Cerebellum (tissue), 4 donors: ENCODE measurements at places on chromosomes 4 and X.

- no peak for DNase-seq
Observed at GRCh38 chr4:10005632-10006031, 15.7 kb downstream of the SLC2A9 start.

DNA sequence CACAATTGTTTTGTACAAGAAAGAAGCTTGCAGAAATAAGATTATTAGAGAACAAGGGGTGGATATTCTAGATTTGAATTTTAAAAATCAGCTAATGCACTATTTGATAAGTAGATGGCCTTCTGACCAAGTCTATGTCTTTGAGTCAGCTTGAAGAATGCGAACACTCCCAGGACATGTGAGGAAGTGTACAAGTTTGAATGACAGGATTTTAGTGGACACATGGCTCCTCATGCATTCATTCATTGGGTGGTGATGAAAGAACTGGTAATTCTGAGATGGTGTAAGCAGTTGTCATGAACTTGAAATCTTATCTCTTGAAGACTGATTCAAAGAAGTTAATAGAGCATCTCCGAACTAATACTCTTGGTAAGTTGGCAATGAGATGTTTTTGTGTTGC lies 548.2 kb upstream of the CNKSR2 start:
- no peak for DNase-seq

DNA sequence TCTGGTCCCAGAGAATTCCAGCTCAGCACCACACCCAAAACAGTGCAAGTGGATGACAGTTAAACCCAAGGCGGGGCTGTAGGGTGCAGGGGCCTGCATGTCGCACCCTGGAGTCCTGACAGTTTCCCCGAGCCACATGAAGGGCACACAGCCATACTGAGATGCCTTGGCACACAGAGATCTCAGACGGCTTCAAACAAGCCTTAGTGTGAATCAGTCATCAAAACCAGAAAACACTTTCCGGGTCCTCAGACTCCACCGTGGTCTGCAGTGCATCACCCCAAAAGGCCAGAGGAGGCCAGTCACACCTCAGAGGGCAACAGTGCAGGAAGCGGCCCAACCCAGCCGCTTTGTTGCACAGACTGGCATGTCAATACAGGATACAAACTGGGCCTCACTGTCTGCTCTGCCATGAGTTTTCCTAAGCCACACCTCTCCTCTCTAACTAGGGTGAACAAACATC lies 64.6 kb upstream of the ENPP6 start:
- DNase-seq = no peak

- DNase-seq = no peak
Observed at GRCh38 chr4:159368320-159368719, 265.4 kb downstream of the RAPGEF2 start.

DNA sequence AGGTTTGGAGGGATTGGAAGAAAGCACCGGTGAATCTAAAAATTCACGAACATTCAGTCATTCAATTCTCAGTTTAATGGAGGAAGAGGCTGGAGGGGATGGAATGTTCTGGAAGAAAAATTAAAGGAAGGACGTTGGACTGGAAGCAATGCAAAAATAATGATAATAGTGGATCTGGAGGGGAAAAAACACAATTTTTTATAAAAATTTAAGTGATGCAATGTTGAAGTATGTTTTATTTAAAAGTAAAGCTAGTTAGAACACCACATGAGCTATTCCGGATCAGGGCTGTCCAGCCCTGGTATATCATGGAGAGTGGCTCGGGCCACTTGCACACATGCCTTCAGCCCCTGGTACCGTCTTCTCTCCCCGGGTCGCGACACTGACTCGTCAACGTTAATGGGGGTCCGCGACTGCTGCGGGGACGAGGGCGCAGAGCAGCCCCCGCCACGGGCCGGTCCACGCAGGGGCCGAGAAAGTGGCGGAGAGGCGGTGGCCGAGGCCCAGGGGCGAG lies 204.6 kb downstream of the TENM3 start:
- peak; percentile 31 for DNase-seq

DNA sequence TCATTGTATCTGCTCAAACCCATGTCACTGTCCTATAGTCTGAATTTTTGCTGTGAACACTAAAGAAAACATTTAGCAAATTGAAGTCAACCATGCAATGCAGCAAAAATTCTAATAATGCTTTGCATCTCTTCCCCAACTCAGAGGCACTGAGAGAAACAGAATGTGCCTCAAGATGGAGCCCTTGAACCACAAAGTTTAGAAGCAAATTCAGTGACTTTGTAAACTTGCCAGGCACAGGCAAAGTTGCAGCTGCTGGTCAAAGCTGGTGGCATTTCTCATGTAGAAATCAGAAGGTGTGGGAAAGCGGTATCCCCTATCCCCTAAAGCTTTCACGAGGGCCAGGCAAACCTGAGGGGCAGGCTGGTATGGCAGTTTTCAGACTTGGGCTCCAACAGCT lies 121.7 kb upstream of the DIPK2B start:
- peak; percentile 0 for DNase-seq

GRCh38 chr4:37422102-37422501 lies 177.6 kb downstream of the NWD2 start:
- no peak for DNase-seq

- no peak for DNase-seq
Observed at GRCh38 chrX:118904218-118904617, 70.2 kb upstream of the LONRF3 start.

- no peak for DNase-seq
Observed at GRCh38 chrX:154370300-154371016, 4.0 kb downstream of the FLNA start.

DNA sequence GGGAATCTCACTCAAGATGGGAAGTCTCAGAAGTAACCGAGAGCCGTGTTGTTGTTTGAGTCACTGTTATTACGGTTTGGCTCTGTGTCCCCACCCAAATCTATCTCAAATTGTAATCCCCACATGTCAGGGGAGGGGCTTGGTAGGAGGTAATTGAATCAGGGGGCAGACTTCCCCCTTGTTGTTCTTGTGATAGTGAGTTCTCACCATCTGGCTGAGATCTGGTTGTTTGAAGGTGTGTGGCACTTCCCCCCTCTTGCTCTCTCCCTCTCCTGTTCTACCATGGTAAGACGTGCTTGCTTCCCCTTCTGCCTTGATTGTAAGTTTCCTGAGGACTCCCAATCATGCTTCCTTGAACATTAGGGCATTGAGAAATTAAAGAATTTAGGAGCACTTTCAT lies 37.0 kb downstream of the HAND2 start:
- no peak for DNase-seq

DNA sequence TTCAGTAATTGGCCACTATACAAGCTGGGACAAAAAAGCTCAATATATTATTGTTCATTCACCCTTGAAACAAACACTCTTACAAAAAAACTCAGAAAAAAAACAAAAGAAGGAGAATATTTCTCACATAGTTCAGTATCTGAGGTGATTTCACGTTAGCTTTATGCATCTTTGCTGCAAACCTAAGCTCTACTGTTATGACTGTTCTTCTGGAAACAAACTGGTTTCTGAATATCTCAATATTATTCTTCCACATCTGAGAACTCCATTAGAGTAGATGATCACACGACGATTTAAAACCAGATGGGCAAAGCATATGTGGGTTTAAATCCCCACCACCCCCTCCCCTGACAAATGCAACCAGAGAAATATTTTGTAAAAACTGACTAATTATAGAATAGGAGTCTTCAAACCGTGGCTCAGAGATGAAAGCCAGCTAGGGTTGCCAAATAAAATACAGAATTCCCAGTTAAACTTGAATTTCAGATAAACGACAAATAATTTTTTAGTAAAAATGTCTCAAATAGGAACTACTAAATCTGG lies 182.0 kb upstream of the FAM241A start:
- no peak for DNase-seq

GRCh38 chr4:24778464-24779225 lies 16.7 kb upstream of the SOD3 start:
- DNase-seq = no peak

GRCh38 chrX:153381684-153382532 lies 19.2 kb downstream of the PNMA6E start:
- no peak for DNase-seq

DNA sequence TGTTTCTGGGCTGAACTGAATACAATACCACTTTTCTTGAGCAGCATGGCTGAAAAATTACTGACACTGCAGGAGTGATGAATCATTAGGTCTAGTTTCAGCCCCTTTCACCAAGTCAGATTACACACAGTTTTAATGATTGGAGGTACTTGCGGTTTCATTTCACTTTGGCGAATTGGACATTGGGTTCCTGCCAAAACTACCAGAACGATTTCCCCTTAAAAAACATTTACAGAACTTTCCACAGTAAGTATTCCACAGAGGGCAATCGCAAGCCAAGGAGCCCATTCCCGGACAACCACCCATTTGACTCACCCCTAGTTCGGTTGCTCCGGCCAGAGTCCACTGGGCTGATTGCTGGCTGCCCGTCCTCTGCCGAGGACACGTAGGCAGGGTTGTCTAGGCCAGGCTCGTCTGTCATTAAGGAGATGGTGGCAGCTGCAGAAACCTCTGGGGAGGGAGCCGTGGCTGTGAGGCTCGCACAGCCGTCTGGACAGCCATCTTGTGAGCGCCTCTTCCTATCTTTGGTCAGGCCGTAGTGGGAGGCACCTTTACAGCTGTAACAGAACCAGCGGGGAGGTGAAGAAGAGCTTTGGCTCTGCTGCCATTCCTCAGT lies 83.5 kb downstream of the LNX1 start:
- no peak for DNase-seq

- no peak for DNase-seq
Observed at GRCh38 chr4:5424901-5425300, 283.5 kb downstream of the EVC2 start.

GRCh38 chr4:7820031-7820818 lies 119.4 kb downstream of the AFAP1 start:
- no peak for DNase-seq

- DNase-seq = no peak
Observed at GRCh38 chrX:13607996-13608365, 38.6 kb downstream of the EGFL6 start.

GRCh38 chr4:79147251-79147650 lies 178.6 kb downstream of the NAA11 start:
- no peak for DNase-seq

GRCh38 chrX:91108761-91109160 lies 325.9 kb upstream of the PABPC5 start:
- DNase-seq = no peak

DNA sequence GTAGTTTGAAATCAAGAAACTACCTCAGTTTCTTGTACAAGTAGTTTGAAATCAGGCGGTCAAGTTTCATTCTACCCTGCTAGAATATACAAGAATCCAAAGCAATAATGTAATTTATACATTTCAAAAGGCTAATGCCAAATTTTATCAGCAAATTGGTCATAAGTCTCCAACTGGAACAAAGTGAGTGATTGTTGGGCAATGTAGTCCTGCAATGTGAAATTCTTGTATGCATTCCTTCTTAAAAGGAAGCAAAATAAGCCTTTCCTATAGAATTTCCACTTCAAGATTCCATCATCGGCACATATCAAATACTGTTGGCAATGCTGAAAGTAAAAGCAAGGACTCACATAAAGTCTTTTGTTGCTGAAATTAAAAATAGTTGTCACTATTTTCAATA lies 334.9 kb downstream of the IL1RAPL1 start:
- no peak for DNase-seq

- DNase-seq = no peak
Observed at GRCh38 chrX:10467793-10468192, 152.6 kb downstream of the MID1 start.
